Jurkat, Clone E6-1 (cell line): ENCODE measurements at places on chromosomes 4 and X.

GRCh38 chrX:1294301-1295067 is 25.9 kb downstream of the CSF2RA start:
- DNase-seq: no peak

DNA sequence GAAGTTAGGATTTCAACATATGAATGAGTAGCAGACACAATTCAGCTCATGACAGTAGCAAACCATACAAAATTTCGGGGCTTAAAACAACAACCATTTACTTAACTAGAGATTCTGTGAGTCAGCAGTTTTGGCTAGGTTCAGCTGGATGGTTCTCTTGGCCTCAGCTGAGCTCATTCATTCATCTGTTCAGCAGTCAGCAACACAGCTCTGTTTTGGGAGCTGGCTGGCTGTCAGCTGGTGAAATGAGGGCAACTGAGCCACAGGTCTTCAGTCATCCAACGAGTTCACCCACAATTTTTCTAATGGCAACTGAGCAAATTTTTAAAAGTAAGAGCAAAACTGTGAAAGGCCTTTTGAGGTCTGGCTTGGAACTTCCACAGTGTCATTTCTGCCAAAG is 2005.1 kb upstream of the AGA start:
- DNase-seq: no peak

DNA sequence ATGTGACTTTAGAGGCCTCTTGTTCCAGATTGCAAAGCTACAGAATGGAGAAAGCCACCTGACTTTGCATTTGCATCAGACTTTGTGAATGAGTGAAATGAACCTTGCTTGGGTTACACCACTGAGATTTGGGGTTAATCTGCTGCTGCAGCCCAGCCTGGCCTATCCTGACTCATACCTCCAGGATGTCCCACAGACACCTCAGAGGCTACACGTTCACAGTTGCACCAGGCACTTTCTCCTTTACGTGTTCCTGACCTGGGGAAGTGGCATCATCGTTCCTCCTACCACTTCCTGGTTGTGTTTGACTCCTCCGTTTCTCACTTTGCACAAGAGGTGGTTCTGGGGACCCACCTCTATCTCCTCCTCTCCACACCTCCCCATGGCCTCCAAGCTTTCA is 9.2 kb upstream of the SORCS2 start:
- DNase-seq: no peak

DNA sequence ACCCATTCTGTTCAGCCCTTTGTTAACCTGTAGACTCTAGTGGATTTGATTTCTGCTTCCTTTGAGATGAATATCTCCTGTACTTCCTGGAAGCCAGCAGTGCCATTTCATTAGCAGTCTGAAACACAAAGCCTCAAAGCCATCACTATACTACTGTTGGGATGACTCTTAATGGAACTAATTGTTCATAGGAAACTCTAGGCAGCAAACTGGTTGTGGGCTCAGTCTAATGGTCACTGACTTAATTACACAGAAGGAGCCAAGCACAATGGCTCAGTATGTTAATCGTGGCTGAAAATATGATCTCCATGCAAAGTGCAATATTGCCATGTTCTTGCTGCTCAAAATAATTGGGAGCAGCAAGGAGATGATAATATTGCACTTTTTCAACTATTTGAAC is 262.3 kb downstream of the ARHGAP24 start:
- DNase-seq: no peak

DNA sequence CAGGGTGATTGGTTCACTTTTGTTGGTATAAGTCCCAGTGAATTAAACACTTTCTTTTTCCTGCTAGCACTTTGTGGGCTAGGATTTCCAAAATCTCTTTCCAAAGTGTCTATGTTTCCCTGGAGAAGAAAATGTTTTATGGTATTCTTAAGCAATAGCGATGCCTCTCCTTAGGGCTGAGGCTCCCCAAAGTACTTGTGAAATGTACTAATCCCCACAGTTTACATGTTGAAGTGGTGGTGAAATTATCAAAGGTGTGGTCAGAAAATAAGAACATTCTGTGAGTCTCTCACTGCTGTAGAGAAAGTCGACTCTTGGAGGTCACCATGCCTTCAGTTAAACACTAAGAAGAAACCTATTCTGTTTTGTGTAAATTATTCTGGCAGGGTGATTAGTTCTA is 51.5 kb upstream of the AMELX start:
- no peak for DNase-seq

DNA sequence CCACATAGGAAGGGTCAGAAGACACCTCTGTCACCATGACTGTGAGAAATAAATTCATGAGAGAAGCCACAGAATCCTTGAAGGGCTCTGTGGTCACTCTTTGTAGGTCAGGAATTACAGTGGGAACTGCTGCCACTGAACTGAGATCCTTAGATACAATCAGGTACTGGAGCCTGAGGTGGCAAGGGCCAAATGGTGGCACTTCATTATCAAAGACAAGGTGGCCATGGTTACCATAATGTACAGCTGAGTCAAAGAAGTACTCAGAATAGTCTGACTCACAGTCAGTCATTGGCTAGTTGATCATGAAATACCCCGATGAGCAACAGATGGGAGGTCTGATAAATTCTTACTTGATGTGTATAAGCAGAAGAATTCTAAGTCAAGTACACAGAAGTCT is 131.9 kb downstream of the RTL3 start:
- DNase-seq: no peak

DNA sequence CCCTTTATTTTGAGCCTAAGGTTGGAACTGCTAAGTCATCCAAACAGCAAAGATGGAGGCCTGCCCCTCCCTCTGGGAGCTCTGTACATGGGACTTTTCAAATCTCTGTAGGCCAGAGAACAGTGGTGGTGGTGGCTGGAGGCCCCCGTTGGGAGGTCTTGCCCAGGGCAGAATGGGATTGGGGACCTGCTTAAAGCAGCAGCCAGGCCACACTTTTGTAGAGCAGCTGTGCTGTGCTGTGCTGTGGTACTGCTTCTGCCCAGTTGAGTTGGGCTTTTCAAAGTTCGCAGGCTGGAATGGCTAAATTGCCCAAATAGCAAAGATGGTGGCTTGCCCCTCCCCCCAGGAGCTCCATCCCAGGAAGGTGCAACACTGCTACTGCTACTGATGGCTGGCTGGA is 147.5 kb upstream of the TACR3 start:
- DNase-seq: no peak

GRCh38 chr4:10605746-10606482 is 78.7 kb downstream of the CLNK start:
- DNase-seq: no peak

DNA sequence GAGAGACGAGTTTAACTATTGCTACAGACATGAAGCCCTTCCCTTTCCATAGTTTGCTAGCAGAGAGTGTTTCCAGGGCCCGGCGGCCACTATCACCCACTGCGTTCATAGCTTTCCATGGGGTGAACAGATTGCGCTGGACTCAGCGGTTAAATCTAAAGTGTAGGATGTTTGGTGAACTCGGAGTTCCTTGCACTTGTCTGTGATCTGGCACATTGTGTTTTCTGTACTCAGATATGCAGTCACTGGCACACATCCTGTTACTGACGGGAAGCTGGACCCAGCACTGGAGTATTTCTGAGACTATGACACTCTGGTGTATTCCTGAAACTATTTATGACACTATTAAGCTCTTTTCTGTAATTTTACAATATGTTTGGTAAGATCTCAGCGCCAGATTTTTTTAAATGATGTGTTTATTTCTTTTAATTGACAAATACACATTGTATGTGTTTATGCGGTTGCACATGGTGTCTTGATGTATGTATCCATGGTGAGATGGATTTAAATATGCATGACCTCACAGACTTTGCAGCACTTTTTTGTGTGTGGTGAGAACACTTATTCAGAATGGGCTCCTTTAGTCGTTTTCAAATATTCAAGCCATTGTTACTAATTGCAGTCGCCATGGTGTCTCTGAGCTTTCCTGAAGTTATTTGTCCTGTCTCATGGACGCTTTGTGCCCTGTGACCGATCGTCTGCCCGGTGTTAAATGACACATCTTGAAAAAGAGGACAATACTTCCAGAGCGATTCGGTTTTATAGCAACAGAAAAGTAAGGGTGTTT is 14.1 kb downstream of the CD99 start:
- no peak for DNase-seq
